H4 (cell line): ENCODE measurements at places on chromosomes 2 and 18. TPM values are rescaled to one million over a fixed set of nuclear protein-coding genes. Genes with fewer than 3 reads are reported as not detected.

DSG3 gene
- not detected in 2 replicates for total RNA-seq

TTC32 gene
- total RNA-seq = 2.0 and 3.5 TPM in 2 replicates

CNGA3 gene
- total RNA-seq = not detected in 2 replicates

RAPGEF4 gene
- total RNA-seq = 0.72 and 1.7 TPM in 2 replicates

ERFE gene
- total RNA-seq = 4.3 and 6.2 TPM in 2 replicates

PAIP2B gene
- total RNA-seq = 1.1 and 1.7 TPM in 2 replicates

PLEKHA3 gene
- total RNA-seq = 10.3 and 11.7 TPM in 2 replicates

IL1RL2 gene
- not detected in 2 replicates for total RNA-seq

CYP27C1 gene
- total RNA-seq = 0.08 and 0.75 TPM in 2 replicates

CCDC68 gene
- not detected in 2 replicates for total RNA-seq
